Stimulated activated CD8-positive, alpha-beta memory T cell treated with anti-CD3 and anti-CD28 coated beads, Interleukin-12 subunit alpha, Interleukin-12 subunit beta, amount 100 ng/mL, for 4 hours (primary cell): ENCODE measurements at places on chromosomes 2 and 18.

DNA sequence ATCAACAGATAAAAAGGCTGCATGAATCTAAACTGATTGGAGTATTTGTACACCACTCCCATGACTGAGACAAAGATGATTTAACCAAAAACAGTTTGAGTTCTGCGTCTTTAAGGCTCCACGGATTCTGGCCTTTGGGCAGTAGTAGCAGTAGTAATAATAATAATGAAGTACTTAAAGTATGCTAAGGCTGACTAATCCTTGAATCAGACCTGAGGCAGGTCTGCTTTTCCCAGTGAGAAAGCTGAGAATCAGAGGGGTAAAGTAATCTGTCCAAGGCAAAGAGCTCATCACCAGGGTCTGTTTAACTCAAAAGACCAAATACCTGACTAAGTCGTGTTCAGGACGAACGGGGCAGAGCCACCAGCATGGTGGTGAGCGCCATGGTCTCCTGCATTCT is 61.4 kb downstream of the ID2 start:
- no peak for DNase-seq

DNA sequence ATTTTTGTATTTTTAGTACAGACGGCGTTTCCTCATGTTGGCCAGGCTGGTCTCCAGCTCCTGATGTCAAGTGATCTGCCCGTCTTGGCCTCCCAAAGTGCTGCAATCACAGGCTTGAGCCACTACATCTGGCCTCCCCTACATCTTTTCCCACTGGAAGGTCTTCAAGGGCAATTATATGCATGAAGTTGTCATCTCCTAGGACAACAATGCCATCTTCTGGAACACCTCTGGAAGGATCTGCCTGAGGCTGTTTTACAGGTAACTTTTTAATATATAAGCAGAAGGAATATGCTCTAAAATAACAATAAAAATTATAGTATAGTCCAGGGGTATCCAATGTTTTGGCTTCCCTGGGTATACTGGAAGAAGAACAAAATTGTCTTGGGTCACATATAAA is 321.4 kb downstream of the AFF3 start:
- no peak for DNase-seq

DNA sequence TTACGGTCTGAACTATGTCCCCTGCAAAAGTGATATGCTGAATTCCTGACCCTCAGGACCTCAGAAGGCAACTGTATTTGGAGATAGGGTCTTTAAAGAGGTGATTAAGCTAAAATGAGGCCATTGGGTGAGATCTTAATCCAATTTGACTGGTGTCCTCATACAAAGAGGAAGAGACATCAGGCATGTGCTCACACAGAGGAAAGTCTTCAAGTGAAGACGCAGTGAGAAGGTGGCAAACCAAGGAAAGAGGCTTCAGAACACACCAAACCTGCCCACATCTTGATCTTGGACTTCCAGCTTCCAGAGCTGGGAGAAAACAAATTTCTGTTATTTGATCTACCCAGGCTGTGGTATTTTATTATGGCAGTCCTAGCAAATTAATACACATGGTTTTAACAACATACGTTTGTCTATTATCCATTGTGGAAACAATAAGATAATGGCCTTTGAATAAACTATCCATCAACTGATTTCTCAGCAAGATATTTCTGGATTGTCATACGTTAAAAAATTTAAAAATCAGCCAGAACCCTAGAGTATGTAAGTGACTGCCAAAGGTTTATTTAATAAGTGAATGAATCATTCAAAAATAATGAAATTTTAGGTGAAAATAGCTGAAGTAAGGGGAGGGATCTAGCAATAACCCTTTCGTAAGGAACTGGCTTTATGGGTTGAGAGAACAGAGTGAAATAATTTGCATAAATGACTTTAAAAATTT is 6.5 kb downstream of the WIPF1 start:
- no peak for DNase-seq

GRCh38 chr2:180038997-180039396 is 31.9 kb upstream of the CWC22 start:
- DNase-seq = no peak

GRCh38 chr2:82215212-82215611 is 1910.7 kb upstream of the LRRTM1 start:
- DNase-seq = no peak

- DNase-seq = no peak
Measured at GRCh38 chr2:171673905-171674304, 13.4 kb upstream of the DYNC1I2 start.

DNA sequence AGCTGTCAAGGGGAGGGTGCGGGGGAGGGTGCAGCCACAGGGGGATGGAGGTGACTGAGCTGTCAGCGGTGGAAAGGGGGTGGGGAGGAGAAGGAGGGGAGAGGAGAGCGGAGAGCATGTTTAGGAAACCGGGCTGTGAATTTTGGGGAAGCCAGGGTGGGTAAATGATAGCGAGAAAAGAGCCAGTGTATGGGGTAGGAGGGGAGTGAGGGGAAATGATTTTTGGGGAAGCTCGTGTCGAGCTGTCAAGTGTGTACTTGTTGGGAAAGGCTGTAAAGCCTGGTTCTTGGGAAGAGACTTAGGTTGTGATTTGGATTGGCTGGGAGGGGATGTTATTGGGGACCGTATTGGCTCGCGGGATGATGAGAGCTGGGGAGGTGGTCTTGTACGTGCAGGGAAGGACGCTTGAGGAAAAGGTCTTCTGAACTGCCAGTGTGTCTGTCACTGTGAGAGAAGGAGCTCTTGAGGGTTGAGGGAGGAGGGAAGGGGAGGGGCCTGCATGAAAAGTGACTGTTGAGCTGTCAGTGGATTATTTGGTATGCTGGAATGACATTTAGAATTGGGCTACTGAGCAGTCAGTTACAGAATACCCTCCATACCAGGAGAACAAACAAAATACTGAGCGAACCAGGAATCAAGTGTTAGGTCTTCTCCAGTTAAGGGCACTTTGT is 1.0 kb downstream of the UBR3 start:
- DNase-seq = peak; percentile 45

- DNase-seq = no peak
Measured at GRCh38 chr2:208929894-208930427, 493.9 kb upstream of the MAP2 start.

DNA sequence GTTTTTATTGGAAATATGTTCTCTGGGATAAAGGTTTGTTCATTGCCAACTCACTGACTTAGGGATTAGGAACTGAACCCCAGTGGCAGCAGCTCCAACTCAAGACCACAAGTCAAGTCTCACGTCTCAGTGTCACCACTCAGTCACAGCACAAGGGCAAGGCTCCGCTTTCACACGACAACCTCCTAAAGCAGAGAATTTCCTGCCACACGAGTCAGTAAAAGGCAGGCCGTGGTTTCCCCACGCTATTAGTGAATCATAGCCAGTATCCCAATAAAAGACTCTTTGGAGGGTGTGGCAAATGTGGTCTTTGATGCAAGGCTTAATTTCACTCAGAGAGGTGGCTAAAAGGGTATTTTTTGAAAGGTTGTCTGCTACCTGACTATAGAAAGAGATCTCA is 57.6 kb downstream of the PIEZO2 start:
- no peak for DNase-seq

DNA sequence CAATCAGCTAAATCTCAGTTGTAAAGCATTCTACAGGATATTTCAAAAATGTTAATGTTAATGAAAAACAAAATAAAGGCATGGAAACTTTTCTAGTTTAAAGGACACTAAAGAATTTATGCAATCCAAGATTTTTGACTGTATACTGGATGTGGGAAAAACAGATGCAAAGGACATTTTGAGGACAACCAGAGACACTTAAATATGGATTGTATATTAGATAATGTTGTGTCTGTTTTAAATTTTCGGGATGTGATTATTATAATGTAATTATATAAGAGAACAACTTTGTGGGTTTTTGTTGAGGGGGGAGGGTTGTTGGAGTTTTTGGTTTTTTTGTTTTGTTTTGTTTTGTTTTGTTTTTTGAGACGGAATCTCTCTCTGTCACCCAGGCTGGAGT is 30.9 kb downstream of the PSMA8 start:
- no peak for DNase-seq

GRCh38 chr2:181682026-181682789 is 1.9 kb upstream of the NEUROD1 start:
- no peak for DNase-seq

GRCh38 chr2:192413812-192414681 is 219.3 kb upstream of the TMEFF2 start:
- no peak for DNase-seq

DNA sequence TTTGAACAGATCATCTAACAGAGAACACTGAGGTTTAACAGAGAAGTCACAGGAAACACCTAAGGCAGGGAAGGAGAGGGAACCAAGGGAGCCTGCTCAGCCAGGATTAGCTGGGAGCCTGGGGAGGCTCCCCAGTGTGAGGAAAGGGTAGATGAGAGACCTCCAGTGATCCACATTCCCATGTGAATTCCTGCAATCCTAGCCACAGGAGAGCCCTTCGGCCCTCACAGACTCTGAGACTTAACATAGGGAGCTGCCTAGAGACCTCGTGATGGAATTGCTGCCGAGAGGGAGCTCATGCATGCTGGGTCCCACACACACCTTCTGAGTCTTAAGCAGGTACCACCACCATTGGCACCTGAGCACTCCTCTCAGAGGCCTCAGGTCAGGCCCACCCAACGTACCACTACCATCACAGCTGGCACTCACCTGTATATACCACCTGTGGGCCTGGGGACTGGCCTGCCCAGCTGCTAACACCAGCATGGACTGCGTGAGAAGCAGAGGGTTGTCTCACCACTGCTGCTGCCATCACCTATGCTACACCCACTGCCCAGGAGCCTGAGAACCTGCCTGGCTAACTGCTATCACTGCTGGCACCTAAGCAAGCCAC is 225.9 kb upstream of the RASGRP3 start:
- DNase-seq = no peak

GRCh38 chr2:152445791-152446201 is 110.8 kb downstream of the FMNL2 start:
- no peak for DNase-seq

DNA sequence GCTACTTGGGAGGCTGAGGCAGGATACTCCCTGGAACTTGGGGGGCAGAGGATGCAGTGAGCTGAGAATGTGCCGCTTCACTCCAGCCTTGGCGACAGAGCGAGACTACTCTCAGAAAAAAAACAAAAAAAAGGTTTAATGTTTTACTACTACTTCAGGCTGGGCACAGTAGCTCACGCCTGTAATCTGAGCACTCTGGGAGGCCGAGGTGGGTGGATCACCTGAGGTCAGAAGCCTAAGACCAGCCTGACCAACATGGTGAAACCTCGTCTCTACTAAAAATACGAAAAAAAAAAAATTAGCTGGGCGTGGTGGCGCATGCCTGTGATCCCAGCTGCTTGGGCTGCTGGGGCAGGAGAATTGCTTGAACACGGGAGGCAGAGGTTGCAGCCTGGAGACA is 75.7 kb upstream of the ATIC start:
- DNase-seq = no peak

GRCh38 chr2:235201756-235202155 is 249.9 kb downstream of the SH3BP4 start:
- DNase-seq = no peak
